Activated CD8-positive, alpha-beta memory T cell treated with anti-CD3 and anti-CD28 coated beads, Interleukin-2, amount 10 ng/mL, durations not matched to agents 7 days and 5 days (primary cell): ENCODE measurements at places on chromosomes 3 and 15. TPM values are rescaled to one million over a fixed set of nuclear protein-coding genes. Genes with fewer than 3 reads are reported as not detected.

GRCh38 chr3:178084938-178085816 is 451.1 kb upstream of the KCNMB2 start:
- H3K4me3 ChIP-seq = no peak overlapping the region
- no peak for DNase-seq
- no peaks in the 10 kb centered on the region for H3K27me3 ChIP-seq
- H3K27ac ChIP-seq = no peak overlapping the region
- H3K36me3 ChIP-seq = no peaks in the 10 kb centered on the region

DNA sequence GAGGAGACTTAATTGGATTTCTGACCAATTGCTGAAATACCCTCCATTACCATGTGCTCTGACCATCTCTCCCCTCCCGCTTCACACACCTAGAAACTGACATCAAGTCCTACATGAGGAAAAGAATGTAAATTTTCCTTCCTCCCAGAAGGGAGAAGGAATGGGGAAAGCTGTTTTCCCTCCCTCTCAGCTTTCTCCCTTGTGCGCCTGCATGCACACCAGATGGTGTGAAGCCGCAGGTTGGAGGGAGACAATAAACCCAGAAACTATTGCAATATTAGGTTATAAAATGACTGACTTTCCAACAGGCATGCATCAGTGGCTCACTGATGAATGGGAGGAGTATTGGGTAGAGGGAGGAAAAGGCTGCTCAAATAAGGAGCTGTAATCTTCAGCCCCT is 50.9 kb downstream of the MB21D2 start:
- DNase-seq = no peak
- H3K27ac ChIP-seq = no peak overlapping the region
- no peak overlapping the region for H3K4me3 ChIP-seq
- H3K36me3 ChIP-seq = no peaks in the 10 kb centered on the region
- H3K4me1 ChIP-seq = peaks cover 3% of the 10 kb centered on the region
- H3K27me3 ChIP-seq = peaks cover 10% of the 10 kb centered on the region

DNA sequence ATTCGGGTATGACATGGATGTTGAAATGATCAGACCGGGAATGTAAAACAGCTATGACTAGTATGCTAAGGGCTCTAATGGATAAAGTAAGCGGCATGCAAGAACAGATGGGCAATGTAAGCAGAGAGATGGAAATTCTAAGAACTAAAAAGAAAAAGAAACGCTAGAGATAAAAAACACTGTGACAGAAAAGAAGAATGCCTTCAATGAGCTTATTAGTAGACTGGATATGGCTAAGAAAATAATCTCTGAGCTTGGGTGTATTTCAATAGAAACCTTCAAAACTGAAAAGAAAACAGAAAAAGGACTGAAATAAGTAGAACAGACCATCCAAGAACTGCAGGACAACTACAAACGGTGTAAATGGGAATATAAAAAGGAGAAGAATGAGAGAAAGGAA is 101.2 kb downstream of the HES1 start:
- H3K4me1 ChIP-seq = no peaks in the 10 kb centered on the region
- no peaks in the 10 kb centered on the region for H3K36me3 ChIP-seq
- H3K4me3 ChIP-seq = no peak overlapping the region
- DNase-seq = no peak
- no peak overlapping the region for H3K27ac ChIP-seq

- no peak overlapping the region for H3K4me3 ChIP-seq
- H3K4me1 ChIP-seq = peaks cover 3% of the 10 kb centered on the region
- H3K27ac ChIP-seq = no peak overlapping the region
- no peak for DNase-seq
- H3K27me3 ChIP-seq = no peaks in the 10 kb centered on the region
Measured at GRCh38 chr3:188205992-188206416, 52.0 kb downstream of the LPP start.

PLSCR5 gene
- not detected for total RNA-seq

GRCh38 chr15:56428821-56429458 is 36.0 kb downstream of the MNS1 start:
- no peak for DNase-seq
- H3K4me3 ChIP-seq = no peak overlapping the region
- H3K27ac ChIP-seq = no peak overlapping the region
- H3K36me3 ChIP-seq = peaks cover 3% of the 10 kb centered on the region
- peaks cover 5% of the 10 kb centered on the region for H3K4me1 ChIP-seq
- peaks cover 4% of the 10 kb centered on the region for H3K27me3 ChIP-seq

SCG5 gene
- 4.3 TPM for total RNA-seq

DNA sequence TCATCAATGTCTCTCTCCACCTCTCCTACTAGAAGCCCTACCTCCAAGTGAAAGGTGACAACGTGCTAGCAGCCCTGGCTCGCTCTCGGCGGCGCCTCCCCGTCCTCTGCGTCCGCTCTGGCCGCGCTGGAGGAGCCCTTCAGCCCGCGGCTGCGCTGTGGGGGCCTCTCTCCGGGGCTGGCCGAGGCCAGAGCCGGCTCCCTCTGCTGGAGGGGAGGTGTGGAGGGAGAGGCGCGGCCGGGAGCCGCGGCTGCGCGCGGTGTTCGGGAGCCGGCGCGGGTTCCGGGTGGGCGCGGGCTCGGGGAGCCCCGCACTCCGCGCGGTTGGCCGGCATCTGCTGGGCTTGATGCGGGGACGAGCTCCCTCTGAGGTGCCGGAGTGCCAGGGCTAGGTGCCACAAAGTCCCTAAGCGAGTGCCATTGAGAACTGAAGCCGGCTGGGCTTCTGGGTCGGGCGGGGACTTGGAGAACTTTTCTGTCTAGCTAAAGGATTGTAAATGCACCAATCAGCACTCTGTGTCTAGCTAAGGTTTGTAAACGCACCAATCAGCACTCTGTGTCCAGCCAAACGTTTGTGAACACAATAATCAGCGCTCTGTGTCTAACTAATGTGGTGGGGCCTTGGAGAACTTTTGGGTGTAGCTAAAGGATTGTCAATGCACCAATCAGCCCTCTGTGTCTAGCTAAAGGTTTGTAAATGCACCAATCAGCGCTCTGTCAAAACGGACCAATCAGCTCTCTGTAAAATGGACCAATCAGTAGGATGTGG is 84.8 kb upstream of the ARRDC4 start:
- no peak overlapping the region for H3K27ac ChIP-seq
- no peaks in the 10 kb centered on the region for H3K36me3 ChIP-seq
- no peaks in the 10 kb centered on the region for H3K27me3 ChIP-seq

DNA sequence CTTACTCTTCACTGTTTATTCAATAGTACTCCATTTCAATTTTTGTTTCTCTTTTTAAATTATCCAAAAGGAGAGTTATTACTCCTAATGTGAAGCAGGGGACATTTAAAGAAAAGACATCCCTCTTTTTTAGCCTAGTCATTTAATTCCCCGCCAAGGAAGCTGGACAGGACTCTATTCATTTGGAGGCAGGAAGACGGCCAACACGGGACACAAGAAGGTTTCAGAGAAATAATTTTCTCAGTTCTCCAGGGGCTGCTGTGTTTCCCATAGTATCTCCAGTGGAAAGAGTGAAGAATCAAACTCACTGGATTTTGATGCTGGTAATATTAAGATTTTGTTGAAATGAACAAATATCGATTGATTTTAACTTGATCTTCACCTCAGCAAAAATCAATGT is 833.7 kb downstream of the ROBO2 start:
- H3K4me3 ChIP-seq = no peak overlapping the region
- no peaks in the 10 kb centered on the region for H3K36me3 ChIP-seq
- H3K27ac ChIP-seq = no peak overlapping the region
- DNase-seq = no peak

GRCh38 chr15:67458331-67459029 is 62.5 kb upstream of the C15orf61 start:
- H3K4me3 ChIP-seq = no peak overlapping the region
- no peak overlapping the region for H3K27ac ChIP-seq
- DNase-seq = no peak
- H3K36me3 ChIP-seq = no peaks in the 10 kb centered on the region

GRCh38 chr15:81156324-81156723 is 22.3 kb downstream of the CFAP161 start:
- peaks cover 9% of the 10 kb centered on the region for H3K4me1 ChIP-seq
- DNase-seq = no peak
- H3K27ac ChIP-seq = no peak overlapping the region

DNA sequence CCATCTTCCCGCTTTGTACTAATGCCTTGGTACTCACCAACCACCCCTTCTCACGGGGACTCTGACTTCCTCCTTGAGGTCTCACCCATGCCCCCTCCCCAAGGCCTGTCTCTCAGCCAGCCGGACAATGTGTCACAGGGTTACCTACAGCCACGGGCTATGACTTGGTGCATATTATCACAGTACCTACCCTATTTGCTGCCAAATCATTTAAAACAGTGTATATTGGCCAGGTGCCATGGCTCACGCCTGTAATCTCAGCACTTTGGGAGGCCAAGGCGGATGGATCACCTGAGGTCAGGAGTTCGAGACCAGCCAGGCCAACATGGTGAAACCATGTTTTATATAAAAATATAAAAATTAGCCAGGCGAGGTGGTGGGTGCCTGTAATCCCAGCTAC is 93.4 kb upstream of the TBL1XR1 start:
- no peaks in the 10 kb centered on the region for H3K4me1 ChIP-seq
- no peak for DNase-seq

- H3K36me3 ChIP-seq = no peaks in the 10 kb centered on the region
- H3K27ac ChIP-seq = no peak overlapping the region
- H3K4me1 ChIP-seq = peaks cover 1% of the 10 kb centered on the region
- no peak for DNase-seq
Measured at GRCh38 chr15:85925649-85926237, 131.0 kb upstream of the KLHL25 start.

GASK1A gene
- total RNA-seq = not detected

CORO2B gene
- total RNA-seq = not detected

GRCh38 chr15:61182946-61183345 is 46.2 kb downstream of the RORA start:
- no peaks in the 10 kb centered on the region for H3K4me1 ChIP-seq
- DNase-seq = no peak
- peaks cover 49% of the 10 kb centered on the region for H3K27me3 ChIP-seq
- H3K36me3 ChIP-seq = no peaks in the 10 kb centered on the region

DNA sequence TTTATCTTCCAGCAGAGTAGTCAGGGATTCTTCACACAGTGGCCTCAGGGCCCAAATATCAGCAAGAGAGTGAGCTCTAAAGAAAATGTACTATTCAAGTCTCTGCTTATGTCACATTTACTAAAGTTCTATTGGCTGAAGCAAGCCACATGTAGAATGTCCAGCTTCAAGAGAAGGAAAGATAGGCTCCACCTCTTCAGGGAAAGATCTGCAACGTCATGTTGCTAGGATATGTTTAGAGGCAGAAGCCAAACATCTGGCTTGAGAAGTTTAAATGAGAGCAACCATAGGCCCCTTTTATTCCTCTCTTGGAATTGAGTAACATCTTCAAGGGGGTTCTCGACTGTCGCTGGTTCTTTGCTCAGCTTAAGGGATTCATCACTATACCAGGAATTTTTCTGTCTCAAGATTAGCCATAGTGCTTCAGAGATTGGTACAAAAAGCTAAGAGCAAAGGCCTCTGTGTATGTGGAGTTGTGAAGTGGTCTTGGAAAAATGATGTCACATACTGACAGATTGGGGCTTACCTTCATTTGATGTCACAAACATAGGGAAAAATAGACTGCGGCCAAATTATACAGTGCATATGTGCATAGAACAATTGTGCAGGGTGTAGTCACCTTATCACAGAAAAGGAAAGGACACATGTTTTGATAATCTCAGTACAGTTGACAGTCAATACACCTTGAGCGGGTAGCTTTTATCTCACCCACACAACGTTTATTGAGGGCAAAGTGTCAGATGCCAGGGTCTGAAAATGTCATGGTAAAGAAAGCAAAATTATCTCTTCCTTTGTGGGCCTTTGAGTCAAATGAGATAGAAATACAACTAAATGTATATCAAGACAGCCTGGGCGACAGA is 11.3 kb upstream of the THRB start:
- no peak for DNase-seq
- H3K27me3 ChIP-seq = peaks cover 12% of the 10 kb centered on the region
- H3K4me1 ChIP-seq = no peaks in the 10 kb centered on the region
- no peak overlapping the region for H3K4me3 ChIP-seq

- DNase-seq = no peak
- peaks cover 7% of the 10 kb centered on the region for H3K4me1 ChIP-seq
- no peak overlapping the region for H3K27ac ChIP-seq
- H3K4me3 ChIP-seq = no peak overlapping the region
Measured at GRCh38 chr3:50260942-50261441, 8.0 kb upstream of the SEMA3B start.

- no peaks in the 10 kb centered on the region for H3K36me3 ChIP-seq
- H3K4me3 ChIP-seq = no peak overlapping the region
- no peaks in the 10 kb centered on the region for H3K27me3 ChIP-seq
- DNase-seq = peak; percentile 45
Measured at GRCh38 chr3:113035387-113035982, 44.7 kb downstream of the GTPBP8 start.

DNA sequence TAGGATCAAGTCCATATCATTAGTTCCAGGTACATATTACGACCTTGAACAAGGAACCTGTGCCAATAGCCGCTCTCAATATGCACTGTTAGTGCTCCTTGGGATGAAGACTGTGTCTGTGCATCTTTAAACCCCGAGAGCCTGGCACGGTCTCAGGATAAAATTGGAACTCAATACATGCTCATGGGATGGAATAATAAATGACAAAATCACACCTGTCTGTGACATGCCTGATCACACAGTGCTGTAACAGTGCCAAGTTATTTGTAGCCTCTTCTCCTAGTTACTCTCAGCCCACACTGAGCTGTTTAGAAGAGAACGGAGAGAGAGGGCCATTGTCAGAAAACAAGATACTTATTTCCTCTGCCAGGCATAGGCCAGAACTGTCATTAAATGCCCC is 82.2 kb downstream of the SSR3 start:
- no peak overlapping the region for H3K27ac ChIP-seq
- peaks cover 37% of the 10 kb centered on the region for H3K27me3 ChIP-seq
- H3K4me1 ChIP-seq = no peaks in the 10 kb centered on the region
- no peak overlapping the region for H3K4me3 ChIP-seq

GJD2 gene
- total RNA-seq = not detected

- H3K27me3 ChIP-seq = no peaks in the 10 kb centered on the region
- H3K4me1 ChIP-seq = no peaks in the 10 kb centered on the region
Measured at GRCh38 chr3:134074001-134074789, 44.5 kb upstream of the SLCO2A1 start.

- H3K36me3 ChIP-seq = no peaks in the 10 kb centered on the region
- no peaks in the 10 kb centered on the region for H3K27me3 ChIP-seq
- no peak overlapping the region for H3K27ac ChIP-seq
- no peak for DNase-seq
- H3K4me3 ChIP-seq = no peak overlapping the region
Measured at GRCh38 chr3:176946202-176946601, 251.1 kb downstream of the TBL1XR1 start.

DNA sequence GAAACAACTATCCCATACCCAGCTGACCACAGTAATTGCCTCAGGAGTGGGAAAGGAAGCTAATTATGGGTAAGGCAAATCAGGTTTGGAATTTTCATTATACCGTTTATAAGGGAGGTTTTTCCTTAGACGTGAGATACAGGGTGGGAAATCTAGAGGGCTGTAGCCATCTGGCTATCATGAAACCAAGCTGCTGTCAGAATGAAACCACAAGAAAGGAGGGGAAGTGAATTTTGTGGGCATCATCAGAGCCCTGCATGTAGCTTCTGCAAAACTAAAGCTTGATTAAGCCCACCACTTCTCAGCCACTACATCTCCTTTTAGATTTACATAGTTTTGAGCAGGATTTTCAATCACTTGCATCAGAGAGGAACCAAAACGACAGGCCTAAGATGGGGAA is 893.5 kb downstream of the TUSC7 start:
- no peaks in the 10 kb centered on the region for H3K4me1 ChIP-seq
- H3K36me3 ChIP-seq = no peaks in the 10 kb centered on the region
- no peaks in the 10 kb centered on the region for H3K27me3 ChIP-seq
- no peak for DNase-seq
- H3K27ac ChIP-seq = no peak overlapping the region
